Motor neuron (in vitro differentiated cells): ENCODE measurements at places on chromosomes 2 and 18.

DNA sequence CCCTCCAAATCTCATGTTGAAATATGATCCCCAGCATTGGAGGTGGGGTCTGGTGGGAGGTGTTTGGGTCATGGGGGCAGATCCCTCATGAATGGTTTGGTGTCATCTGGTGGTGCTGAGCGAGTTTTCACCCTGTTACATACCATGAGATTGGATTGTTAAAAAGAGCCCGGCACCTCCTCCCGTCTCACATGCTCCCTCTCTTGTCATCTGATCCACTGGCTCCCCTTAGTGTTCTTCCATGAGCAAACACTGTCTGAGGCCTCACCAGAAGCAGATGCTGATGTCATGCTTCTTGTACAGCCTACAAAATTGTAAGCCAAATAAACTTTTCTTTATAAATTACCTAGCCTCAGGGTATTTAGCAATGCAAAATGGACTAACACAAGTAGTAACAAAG, 405.0 kb upstream of the SLC39A10 start:
- ATAC-seq, result peak; percentile 65

DNA sequence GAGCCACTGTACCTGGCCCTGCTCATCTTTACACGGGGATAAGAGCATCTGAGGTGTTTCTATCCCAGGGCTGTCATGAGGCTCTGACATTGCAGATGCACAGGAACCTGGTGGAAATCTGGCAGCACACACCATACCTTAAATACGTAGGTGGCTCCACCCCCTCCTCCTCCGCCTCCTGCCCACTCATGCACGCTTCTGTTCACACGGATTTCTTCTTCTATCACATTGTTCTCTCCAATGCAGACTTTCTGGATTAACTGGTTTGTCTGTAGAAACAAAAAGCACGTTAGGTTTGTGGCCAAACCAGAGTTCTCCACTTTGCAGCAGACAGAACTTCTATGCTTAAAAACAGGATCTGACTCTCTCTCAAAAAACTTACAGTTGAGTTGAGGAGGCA, 118.2 kb downstream of the CLIP4 start:
- no peak for ATAC-seq

- no peak for ATAC-seq
Observed at GRCh38 chr18:80201739-80202138, 45.6 kb downstream of the PARD6G start.

DNA sequence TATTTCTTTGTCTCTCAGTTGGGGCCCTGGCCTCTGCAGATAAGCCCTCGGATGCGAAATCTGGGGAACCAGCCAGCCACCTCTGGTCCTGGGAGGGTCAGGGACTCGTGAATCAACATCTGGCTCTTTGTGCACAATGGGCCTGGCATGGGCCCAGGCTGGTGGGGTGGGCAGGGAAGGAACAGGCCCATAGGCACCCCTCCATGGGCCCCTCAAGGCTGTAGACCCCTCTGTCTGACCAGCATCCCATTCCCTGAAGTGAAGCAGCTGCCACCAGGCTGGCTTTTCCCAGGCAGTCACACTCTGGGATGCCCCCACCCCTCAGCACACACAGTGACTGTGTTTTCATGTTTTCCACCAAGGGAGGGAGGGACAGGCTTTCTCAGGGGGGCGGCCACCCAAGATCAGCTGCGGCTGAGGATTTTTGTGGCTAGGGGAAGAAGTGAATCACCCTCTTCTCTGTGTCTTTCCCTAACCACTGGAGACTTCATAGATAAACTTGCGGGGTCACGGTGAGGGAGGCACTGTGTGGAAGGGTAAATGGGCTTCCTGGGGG, 166.0 kb downstream of the AGAP1 start:
- peak; percentile 88 for ATAC-seq

DNA sequence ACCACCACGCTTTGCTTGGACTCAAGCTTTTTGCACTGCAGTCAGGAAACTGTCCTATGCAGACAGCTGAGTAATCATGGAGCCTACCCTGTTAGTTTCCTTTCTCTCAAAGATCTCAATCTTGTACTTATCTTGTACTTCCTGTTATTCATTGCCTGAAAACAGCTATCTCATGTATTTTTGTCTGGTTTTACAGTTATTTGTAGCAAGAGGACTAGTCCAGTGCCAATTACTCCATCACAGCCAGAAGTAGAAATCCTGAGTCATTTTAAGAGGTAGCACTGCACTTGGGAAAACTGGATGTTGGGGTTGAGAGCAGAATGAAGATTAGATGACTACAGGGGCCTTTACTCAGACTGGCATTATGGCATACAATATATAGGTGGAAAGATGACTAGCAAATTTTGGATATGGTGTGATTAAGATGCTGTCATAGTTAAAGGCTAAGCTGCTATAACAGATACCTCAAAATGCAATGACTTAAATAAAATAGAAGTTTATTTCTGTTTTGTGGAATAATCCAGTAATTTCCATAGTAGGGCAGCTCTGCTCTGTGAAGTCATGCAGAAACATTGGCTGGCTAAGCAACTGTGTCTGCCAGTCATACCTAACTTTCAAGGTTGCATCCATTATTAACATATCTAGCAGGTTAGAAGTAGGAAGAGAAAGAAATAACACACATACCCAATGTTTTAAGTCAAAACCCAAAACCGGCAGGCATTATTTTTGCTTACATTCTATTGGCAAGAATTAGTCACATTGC, 21.1 kb upstream of the CHMP3 start:
- no peak for ATAC-seq

DNA sequence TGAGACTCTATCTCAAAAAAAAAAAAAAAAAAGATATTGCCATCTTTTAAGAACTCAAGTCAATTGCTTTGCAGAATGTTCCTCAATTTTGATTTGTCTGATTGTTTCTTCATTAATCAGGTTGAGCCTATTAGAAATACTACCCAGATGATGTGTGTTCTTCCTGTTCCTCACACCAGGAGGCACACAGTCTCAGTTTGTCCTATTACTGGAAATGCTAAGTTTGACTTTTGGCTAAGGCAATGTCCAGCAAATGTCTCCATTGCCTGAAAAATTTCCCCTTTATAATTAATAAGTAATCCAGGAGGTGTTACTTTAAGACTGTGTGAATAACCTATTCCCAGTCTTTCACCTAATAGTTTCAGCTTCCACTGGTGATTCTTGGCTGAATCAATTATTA, 28.4 kb downstream of the BOLA3 start:
- ATAC-seq, result no peak

- ATAC-seq, result no peak
Observed at GRCh38 chr2:64410671-64411070, 43.3 kb upstream of the LGALSL start.

DNA sequence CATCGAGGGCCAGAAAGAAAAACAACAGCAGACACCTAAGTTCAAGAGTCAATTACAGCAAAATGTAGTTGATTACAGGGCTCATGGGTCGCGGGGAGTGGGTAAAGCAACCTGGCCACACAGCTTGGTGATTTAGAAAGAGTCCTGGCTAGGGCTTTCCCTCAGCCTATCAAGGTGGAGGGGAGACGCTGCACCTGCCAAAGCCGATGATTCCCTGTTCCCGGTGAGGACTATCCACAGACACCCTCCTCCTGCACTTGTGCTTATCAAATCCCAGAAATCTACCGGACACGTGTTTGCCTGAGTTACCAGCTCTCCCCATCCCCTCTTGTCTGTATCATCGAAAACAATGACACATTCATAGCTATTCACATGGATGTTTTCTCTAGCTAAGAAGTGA, 7.0 kb upstream of the SOX11 start:
- ATAC-seq, result no peak

- no peak for ATAC-seq
Observed at GRCh38 chr2:50066873-50067272, 912.6 kb upstream of the FSHR start.

DNA sequence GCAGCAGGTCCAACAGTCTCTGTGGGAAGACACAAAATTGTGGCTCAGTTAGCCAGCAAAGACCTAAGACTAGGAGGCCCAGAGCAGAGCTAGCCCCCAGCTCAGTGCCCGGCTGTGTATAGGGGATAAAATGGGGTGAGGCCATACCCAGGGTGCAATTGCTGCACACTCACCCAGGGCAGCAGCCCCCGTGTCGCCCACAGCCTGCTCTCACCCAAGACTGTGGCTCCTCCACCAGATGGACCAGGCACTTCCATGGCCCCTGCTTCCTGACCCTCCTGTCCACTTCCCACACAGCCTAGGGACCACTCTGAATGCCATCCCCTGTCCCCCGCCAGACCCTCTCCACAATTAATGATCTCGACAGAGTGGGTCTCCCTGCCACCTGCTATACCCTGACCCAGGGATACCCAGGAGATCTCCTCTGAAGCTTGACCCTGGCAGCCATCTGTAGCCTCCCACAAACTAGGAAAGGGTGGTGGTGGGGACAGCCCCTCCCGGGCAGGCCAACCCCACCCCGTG, 85.7 kb downstream of the HS1BP3 start:
- no peak for ATAC-seq

GRCh38 chr18:24490539-24490938, 30.1 kb downstream of the HRH4 start:
- no peak for ATAC-seq

- ATAC-seq, result no peak
Observed at GRCh38 chr18:32612651-32613050, 142.0 kb upstream of the GAREM1 start.

DNA sequence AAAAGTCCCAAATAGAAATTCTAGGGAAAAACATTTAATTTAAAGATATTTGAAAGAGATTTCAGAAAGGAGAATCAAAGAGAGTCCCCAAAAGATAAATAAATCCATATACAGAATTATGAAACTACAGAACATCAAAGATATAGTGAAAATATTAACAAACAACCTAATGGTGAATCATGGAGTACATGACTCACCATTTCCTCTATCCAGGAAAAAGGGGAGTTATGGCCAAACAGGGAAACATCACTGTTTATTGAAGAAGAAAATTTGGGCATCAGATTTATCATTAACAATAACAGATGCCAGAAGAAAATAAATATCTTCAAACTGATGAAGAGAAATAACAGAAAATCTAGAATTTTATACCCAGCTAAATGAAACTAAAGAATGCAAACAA, 448.3 kb downstream of the CDH2 start:
- ATAC-seq, result no peak

DNA sequence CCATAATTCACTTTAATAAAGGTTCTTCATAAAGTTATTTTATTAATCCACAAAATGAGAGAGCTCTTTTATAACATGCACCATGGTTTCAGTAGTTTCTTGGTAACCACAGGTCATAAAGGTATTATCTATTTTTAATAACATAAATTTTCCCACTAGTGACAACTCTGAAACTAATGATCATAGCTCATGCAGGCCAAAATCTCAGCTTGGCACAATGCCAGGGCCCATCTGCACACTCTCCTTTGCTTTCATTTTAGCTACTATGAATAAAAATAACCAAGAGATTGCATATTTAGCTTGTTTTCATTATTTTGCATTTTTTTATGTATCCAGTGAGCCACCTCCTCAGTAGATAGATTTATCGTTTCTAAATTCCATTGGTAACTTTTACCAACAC, 691.8 kb upstream of the CHAC2 start:
- no peak for ATAC-seq

GRCh38 chr18:9742524-9743131, 34.5 kb downstream of the RAB31 start:
- ATAC-seq, result no peak

DNA sequence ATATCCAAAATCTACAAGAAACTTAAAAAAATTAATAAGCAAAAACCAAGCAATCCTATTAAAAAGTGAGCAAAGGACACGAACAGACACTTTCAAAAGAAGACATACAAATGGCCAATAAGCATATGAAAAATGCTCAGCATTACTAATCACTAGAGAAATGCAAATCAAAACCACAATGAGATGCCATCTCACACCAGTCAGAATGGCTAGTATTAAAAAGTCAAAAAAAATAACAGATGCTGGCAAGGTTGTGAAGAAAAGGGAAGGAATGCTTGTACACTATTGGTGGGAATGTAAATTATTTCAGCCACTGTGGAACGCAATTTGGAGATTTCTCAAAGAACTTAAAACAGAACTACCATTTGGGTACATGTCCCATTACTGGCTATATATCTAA, 128.8 kb upstream of the SESTD1 start:
- ATAC-seq, result no peak

GRCh38 chr2:224884188-224884587, 158.1 kb downstream of the DOCK10 start:
- peak; percentile 15 for ATAC-seq

GRCh38 chr2:70513738-70514137, 39.9 kb downstream of the TGFA start:
- ATAC-seq, result no peak

GRCh38 chr2:172821370-172822338, 86.0 kb downstream of the RAPGEF4 start:
- no peak for ATAC-seq

- peak; percentile 47 for ATAC-seq
Observed at GRCh38 chr2:104286841-104287240, 567.1 kb upstream of the POU3F3 start.

DNA sequence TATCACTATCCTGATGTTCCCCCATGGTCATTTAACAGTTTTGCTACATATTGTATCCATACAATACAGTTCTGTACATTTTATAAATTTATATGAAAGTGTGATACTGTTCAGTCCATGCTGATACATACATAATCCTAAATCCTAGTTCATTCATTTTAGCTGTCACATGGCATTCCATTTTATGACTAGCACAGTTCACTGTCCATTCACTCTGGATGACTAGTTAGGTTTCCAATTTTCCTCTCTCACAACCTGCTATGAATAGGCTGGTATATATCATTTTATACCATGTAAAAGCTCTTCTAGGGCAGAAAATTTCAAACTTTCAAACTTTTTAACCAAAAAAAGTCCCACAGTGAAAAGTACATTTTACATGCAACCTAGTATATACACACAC, 15.2 kb downstream of the SMAD2 start:
- ATAC-seq, result no peak

GRCh38 chr2:189236066-189236465, 56.5 kb upstream of the COL5A2 start:
- no peak for ATAC-seq

DNA sequence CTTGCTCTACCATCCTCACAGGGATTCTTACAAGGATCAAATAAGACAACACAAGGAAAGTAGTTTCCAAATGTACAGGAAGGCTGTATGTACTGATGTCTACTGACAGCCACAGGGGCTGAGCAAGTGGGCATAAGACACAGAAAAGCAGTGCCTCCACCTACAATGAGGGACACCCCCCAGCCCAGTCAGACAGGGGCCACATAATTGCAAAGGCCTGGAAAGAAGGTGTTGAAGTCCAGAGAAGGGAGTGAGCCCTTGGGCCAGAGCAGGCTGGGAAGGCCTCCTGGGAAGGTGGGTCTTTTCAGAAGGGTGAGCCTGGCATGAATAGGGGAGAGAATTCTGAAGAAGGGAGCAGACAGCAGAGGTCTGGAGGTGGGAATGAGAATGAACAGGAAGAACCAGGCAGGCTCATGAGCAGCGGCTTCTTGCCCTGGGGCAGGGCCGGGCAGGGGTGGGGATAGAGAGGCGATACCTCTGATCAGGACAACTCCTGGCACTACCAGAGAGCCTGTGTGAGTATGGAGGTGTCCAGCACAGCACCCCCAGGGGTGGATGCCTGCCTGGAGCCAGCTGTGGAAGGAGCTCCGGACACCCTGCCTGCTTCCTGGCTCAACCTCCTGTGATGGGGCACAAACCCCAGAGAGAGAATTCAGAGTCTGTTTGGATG, 30.1 kb downstream of the HS1BP3 start:
- no peak for ATAC-seq

GRCh38 chr2:117351396-117351795, 463.1 kb upstream of the DDX18 start:
- ATAC-seq, result no peak
